Fibroblast of skin of right quadriceps (primary cell): ENCODE measurements at places on chromosomes 7 and 10.

- no peak for DNase-seq
These were observed 195.1 kb upstream of the KLF6 start for GRCh38 chr10:3980144-3980543.

- no peak for DNase-seq
These were observed 274.5 kb downstream of the INHBA start for GRCh38 chr7:41428381-41428780.

GRCh38 chr10:90751107-90751997 is 106.5 kb downstream of the HTR7 start:
- DNase-seq = peak; percentile 34

DNA sequence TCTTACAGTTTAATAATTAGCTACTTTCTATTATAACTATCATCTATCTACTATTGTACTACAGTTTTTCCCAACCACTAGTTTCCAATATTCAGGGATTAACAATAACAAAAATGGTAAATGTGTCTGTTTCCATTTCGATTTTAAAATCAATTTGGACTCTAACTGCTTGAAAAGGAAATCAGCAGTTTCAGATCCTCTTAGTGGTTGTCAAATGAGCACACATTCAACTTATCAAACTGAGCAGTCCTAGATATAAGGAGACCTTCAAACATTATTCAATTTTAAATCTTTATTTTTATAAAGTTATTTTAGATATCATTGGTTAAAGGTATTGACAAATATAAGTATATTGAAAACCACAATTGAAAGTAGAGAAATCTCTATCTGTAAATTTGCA is 46.8 kb upstream of the CD36 start:
- no peak for DNase-seq

- DNase-seq = no peak
These were observed 94.1 kb downstream of the CHST15 start for GRCh38 chr10:123999261-123999660.

GRCh38 chr7:101671371-101672356 is 42.6 kb upstream of the MYL10 start:
- no peak for DNase-seq

- DNase-seq = peak; percentile 95
These were observed 121.2 kb downstream of the EMX2 start for GRCh38 chr10:117663750-117664149.

DNA sequence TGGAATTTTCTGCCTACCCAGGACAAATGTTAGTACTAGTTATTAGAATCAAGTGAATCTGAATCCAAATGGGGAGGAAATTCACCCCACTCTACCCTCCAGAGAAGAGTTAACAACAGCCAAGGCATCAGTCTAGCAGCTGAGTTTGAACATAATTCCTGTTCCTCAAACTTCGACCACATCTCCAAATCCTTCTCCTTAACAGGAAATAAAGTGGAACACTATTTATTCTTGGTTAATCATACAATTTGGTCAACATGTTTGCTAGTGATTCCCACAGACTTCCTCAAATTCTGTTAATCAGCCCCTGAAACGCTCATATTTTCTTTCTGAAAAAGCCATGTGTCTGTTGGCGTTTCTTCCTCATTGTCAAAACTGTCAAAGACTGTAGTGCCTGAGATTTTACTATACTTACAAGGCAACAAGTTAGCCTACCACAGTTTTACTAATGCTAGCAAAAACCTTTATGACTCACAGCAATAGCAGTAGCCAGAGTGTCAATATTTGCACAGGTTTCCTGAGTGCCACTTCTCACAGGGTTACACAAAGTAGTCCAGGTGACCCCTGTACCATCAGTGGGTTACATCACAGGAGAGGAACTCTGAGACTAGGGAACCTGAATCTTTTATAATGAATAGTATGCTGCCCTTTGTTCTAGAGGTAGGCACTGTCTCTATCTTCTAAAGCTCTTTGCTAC is 202.9 kb downstream of the GRM3 start:
- DNase-seq = no peak

DNA sequence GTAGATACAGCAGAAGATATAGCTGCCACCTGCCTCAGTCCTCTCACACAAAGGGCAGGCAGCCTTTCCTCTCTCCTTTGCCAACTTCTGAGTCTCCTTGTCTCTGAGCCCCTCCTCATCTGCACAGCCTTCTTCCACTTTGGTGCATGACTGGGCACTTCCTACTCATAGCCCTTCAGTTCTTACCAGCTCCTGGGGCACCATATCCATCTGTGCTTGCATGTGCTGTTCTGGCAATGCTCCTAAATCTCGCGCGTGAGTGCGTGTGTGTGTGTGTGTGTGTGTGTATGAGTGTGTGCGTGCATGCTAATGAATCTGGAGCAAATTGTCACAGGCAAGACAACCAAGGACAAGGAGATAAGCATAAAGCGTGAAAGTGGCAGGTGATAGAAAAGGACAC is 1271.6 kb upstream of the SORCS1 start:
- DNase-seq = no peak

DNA sequence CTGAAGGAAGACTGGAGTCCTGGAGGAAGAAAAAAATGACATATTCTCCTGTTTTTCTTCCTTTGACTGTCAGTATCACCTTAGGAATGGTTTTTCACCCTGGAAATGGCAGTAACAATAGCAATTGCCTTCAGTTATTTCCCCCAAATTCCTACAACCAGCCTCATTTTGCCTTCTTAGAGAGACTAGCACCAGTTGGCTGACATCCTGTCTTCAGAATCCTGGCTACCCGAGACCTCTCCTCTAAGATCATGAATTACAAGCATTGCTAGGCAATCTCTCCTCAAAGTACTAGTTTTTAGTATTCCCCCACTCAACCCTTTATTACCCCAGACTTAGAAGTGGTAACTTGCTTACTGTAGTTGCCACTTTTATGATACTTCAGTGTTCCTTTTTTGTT is 53.4 kb downstream of the TAS2R16 start:
- no peak for DNase-seq
